Thymus (tissue), 14 donors: ENCODE measurements at places on chromosomes 13 and 19.

DNA sequence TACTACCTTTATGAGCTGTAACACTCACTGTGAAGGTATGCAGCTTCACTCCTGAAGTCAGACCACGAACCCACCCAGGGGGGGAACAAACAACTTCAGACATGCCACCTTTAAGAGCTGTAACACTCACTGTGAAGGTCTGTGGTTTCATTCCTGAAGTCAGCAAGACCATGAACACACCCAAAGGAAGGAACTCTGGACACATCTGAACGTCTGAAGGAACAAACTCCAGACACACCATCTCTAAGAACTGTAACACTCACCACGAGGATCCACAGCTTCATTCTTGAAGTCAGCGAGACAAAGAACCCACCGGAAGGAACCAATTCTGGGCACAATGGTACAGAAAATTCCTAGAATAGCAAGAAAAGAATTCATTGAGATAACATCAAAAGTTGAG lies 1796.5 kb upstream of the MIR17HG start:
- DNase-seq = no peak

DNA sequence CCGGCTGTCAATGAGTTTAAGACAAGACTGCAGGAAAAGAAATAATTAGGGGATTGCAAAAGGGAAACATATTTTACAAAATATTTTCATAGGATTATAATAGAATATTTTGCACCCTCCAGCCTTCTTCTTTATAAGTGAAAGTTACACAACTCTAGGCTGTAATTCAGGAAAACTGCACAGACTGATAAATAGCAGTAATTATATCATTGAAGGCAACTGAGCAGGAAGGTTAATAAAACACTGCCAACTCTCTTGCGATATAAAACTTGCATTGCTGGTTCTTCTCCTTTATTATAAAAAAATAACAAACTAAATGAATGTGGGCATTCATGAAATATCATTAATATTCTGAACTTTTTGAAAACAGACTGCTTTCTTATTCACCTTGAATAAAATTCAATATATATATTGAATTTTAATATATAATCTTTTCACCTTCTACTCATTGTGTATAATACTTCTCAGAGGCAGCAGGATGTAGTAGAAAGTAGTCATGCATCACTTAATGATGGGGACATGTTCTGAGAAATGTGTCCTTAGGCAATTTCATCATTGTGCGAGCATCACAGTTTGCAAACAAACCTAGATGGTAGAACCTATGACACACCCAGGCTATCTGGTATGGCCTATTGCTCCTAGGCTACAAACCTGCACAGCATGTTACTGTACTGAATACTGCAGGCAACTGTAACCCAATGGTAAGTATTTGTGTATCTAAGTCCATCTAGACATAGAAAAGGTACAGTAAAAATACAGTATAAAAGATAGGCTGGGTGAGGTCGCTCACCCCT lies 24.9 kb upstream of the STARD13 start:
- no peak for DNase-seq

GRCh38 chr13:99347911-99348451 lies 40.8 kb upstream of the GPR183 start:
- DNase-seq = no peak

DNA sequence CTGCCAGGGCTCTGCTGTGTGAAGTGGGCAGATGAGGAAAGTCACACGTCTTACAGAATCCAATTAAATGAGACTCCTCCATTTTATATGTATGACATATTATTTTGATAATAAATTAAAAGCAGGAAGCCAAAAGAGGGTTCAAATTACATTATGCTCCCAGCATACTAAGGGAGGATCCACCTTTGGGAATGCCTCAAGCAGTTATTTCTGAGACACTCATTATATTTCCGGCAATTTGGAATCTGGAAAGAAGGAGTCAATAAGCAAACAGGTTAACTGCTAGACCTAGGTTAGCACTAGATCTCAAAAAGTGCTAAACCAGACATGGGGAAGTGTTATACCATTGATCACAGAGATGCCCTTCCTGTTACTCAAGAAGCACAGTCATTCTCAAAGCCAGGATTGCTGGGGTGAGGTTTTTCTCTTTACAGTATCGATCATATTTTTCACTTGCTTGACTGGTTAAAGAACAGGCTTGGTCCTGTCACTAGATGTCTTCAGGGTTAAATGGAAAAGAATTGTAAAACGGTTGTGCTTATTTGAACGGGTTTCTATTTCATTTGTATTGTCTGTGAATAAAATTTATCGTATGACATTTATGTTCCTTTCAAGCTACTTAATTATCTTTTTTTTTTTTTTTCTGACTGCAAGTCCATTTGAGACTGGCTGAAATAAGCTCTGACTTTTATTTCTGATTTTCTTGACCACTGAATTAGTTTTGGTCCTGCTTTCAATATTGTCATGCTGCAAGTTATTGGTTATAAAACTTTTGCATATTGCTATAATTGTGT lies 523.2 kb downstream of the KLF12 start:
- DNase-seq = no peak

- DNase-seq = no peak
Measured at GRCh38 chr19:13726323-13726722, 38.0 kb upstream of the MRI1 start.

- DNase-seq = no peak
Measured at GRCh38 chr19:51192689-51193088, 32.2 kb upstream of the CD33 start.
